ENCODE measurements at places on chromosomes 12 and 14.
A peak's percentile ranks its signal among the peaks of the same experiment; 100 is the strongest.

DNA sequence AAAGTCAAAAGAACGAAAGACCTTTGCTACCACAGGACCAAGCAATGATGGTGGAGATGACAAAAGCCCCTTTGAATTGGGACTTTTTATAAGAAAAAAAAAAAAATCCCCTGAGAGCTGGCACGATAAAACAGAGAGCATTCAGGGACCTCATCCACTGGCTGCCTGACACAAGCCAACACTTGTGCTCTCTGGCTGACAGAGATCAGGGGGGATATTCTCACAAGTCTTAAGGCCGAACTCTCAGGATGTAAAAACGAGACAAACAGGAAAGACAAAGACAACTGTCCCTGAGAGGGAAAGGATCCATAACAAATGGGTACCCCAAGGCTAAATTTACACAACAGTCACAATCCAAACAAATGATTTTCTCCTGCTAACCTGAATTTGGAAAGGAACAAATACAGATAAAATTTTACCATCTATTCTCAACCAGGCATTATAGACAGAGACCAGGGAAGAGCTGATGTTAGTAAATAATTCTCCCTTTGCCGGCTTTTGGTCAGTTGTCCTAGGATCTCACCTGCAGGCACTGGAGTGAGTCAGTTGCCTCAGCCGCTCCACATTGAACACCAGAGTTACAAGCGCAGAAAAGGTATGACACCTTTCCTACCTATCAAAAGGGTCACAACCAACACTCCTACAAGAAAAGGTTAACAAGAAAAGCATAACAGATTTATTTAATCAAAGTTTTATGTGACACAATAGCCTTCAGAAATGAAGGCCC, 37.9 kb upstream of the GARIN6 start:
- no peaks in the 10 kb centered on the region for H3K36me3 ChIP-seq
- H3K4me1 ChIP-seq: peaks cover 9% of the 10 kb centered on the region
- no peak overlapping the region for H3K4me3 ChIP-seq
- H3K27me3 ChIP-seq: no peaks in the 10 kb centered on the region
- no peak for DNase-seq

GRCh38 chr12:5912437-5913334, 32.4 kb downstream of the ANO2 start:
- peak; percentile 70 for DNase-seq
- H3K4me3 ChIP-seq: no peak overlapping the region
- H3K27me3 ChIP-seq: no peaks in the 10 kb centered on the region
- no peaks in the 10 kb centered on the region for H3K36me3 ChIP-seq

DNA sequence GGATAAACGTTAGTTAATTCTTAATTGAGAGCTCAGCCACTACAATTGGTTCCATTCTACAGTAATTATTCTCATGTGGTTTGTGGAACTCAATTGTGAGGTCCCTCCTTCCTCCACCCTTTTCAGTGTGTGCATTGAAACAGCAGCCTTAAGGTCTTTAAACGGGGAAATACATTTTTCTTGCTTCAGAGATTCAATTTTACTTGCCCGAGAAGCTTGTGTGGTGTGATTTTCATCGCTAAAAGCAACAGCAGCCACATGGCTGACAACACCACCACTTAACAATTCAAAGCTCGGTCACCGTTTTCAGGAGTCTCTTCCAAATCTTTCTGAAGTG, 733 bp upstream of the PPFIBP1 start:
- peak overlapping the region; percentile 98 for H3K4me3 ChIP-seq
- peak overlapping the region; percentile 96 for H3K27ac ChIP-seq
- DNase-seq: no peak
- H3K36me3 ChIP-seq: peaks cover 4% of the 10 kb centered on the region
- H3K27me3 ChIP-seq: peaks cover 11% of the 10 kb centered on the region
- peaks cover 65% of the 10 kb centered on the region for H3K4me1 ChIP-seq

DNA sequence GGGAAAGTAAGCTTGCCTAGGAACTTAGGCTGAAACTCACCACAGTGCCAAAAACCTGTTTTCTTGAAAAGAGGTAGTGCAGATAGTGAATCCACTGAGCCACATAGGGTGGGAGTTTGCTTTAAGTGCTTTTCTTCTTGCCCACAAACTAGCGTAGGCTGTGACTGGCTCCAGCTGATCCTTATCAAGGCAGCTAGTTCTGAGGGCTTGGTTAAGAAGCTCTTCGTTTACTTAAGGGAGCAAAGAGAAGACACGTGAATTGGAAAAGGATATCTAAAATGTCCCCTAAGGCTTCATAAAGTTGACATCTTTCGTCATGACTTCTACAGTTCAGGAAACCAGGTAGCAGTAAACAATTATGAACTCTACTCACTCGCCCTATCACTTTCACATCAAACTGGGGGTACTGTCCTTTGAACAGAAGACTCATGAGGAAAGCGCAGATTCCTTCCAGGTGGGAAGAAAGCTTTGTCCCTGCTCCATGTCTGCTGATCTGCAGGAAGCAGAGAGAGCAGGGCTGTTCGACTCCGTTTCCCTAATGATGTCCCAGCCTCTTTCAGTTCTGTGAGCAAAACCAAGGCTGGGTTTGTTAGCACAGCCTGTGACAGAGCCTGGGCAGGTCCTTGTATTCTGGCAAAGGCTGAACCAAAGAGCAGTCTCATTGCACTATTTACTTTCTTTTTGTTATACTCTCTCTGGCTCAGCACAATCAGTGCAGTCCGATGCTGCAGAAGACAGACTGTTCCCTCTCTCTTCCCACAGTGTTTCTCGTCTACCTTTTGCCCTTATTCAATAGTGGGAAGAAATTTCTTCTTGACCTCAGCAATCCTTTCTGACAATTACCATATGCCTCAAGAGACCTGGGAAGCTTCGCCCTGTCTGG, 93.5 kb upstream of the ETV6 start:
- H3K4me3 ChIP-seq: no peak overlapping the region
- no peaks in the 10 kb centered on the region for H3K27me3 ChIP-seq
- no peaks in the 10 kb centered on the region for H3K36me3 ChIP-seq
- no peak overlapping the region for H3K27ac ChIP-seq
- peaks cover 21% of the 10 kb centered on the region for H3K4me1 ChIP-seq

DNA sequence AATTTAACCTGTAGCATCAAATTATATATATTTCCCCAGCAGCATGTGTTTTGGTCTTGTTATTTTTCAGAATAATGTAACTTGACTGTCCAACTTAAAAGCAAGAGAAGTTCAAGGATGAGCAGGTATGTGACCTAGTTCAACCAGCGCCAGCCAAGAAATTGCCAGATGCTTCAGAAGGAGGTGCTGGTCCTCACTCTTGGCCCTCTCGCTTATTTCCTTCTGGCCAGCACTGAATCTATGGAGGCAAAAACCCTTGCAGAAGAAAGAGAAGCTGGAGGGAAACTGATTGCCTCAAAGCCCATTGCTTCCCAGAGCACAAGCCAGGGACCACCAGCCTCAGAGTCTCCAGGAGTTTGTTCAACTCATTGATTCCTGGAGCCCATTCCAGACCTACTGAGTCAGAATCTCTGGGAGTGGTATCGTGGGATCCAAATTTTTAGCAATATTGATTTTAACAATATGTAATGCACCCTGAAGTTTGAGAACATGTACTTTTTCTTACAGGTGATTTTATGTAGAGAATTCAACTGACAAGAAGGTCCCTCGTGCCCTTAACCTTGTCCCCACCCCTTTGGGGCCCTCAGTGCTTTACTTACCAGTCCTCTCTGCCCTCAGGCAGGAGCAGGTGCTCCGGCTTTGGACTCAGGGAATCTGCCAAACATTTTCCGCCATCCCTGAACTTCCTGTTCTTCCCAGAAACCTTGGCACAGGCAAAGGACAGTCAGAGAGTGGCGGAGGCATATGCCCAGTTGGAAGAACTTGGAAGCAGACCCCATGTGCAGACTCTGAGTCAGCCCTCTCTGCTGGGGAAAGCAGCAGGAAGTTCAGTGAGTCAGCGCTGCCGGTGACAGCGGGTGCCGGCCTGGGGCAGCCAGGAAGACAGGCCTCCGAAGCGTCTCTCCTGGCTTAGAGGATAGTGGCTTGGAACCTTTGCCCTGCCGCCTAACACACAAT, 10.4 kb downstream of the BEST3 start:
- DNase-seq: peak; percentile 51
- H3K4me3 ChIP-seq: no peak overlapping the region
- no peaks in the 10 kb centered on the region for H3K27me3 ChIP-seq
- no peaks in the 10 kb centered on the region for H3K36me3 ChIP-seq
- peaks cover 8% of the 10 kb centered on the region for H3K4me1 ChIP-seq
